Globus pallidus (tissue), 1 donor: ENCODE measurements at places on chromosomes 11 and 22.

DNA sequence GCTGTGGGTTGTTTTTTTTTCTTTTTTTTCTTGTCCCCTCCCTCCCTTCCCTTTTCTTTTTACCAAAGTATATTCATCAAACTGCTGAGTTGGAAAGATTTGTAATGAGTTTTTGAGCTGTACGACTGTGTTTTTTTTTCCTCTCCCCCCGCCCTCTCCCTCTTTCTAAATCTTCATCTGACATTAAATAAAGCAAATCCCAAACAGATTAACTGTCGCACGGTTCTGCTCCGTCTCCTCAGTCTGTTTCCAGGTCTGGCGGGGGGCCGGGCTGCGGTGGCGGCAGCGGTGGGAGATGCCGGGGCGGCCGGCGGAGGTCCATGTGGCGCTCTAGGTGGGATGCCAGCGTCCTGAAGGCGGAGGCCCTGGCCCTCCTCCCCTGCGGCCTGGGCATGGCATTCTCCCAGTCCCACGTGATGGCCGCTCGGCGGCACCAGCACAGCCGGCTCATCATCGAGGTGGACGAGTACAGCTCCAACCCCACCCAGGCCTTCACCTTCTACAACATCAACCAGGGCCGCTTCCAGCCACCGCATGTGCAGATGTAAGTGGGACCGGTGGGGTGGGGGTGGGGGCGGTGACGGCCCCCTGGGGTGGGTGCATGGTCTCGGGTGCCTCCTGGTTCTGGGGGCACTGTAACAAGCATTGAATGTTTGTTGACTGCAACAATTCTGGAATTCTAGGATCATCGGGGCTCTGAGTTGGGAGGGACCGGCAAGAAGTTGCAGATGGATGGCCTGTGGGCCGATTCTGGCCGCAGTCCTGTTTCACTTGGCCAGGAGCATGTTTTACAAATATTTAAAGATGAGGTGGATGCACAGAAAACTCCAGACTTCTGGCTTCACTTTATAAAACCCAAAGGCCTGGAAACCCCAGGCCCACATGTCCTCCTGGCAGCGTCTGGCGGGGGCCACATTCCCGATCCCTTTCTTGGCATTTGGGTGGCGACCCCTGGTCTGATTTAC, 13.1 kb downstream of the MPPED1 start:
- DNase-seq = no peak

GRCh38 chr22:33070600-33070999, 12.4 kb upstream of the SYN3 start:
- DNase-seq = no peak

GRCh38 chr11:17703951-17704350, 15.4 kb upstream of the MYOD1 start:
- DNase-seq = no peak

- DNase-seq = peak; percentile 25
Measured at GRCh38 chr11:134037046-134037908, 31.6 kb upstream of the JAM3 start.

- no peak for DNase-seq
Measured at GRCh38 chr22:49881856-49882255, 28.2 kb downstream of the ZBED4 start.

GRCh38 chr22:38452373-38453065, 2.5 kb downstream of the KCNJ4 start:
- peak; percentile 9 for DNase-seq

DNA sequence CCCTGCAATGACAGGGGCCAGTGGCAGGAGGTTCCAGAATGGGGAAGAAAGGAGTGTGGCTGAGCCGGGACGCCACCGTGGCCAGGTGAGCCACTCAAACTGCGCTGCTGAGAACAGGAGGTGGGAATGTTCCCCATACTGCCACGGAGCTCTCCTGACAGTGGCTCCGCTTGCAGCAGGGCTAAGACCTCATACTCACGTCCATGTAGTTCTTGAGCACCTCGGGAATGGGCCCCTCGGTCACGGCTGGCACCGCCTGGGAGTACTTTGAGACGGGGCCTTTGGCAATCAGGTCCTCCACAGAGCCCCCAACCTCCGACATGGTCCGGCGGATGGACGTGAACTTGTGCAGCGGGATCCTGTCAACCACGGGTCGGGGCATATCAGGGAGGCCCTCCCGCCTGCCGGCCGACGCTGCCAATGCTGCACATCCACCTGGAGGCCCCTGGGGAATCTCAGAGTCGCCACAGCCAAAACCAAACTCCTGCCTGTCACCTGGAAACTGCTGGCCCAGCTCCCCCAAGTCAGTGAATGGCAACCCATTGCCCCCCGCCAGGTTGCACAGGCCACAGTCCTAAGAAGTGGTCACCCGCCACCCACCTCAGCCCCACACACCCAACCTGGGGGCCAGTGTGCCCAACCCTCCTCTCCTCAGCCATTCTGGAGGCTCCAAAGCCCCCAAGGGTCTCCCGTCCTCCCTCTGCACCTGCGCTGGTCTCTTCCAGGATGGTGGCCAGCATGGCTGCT, 2.4 kb downstream of the CTSD start:
- DNase-seq = no peak

- no peak for DNase-seq
Measured at GRCh38 chr11:20511982-20512381, 87.4 kb upstream of the SLC6A5 start.

DNA sequence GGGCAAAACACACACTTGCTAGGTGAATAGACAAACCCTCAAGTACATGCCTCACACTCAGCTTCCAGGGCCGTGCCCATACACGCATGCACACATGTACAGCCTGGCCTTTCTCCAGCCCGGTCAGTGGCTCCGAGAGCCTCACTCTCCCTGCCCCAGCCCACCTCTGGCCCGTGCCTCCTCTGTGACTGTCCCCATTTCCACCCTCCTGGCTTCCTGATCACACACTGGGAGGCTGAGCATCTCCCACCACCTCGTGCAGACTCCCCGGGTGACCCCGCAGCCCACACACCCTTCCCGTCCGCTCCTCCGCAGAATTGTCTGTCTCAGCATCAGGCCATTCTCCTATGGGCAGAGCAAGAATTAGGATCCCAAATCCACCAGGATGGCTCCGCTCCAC, 634.1 kb downstream of the TBC1D22A start:
- no peak for DNase-seq
